ENCODE measurements at places on chromosomes 12 and 14. TPM values are rescaled to one million over a fixed set of nuclear protein-coding genes. Genes with fewer than 3 reads are reported as not detected.

The FOXN4 gene
- not detected for total RNA-seq

DNA sequence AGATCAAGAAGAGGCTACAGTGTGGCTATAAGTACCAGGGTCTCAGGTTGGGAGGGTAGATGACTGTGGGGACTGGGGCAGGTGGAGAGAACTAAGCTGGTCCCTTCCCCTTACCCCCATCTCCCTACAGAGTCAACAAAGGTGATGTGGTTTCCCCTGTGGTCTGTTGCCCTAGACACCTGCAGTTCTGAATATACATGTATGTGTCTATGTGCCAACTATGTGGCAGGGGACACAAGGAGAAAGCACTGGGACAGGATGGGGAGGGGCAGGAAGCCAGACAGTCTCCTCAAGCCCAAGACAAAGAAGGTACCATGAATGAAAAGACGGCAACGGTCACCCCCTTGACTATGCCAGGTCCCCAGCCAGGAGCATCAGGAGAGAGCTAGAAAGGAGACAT lies 4.5 kb upstream of the HDAC7 start:
- no peak for DNase-seq

The BLOC1S1 gene
- total RNA-seq: 187 TPM

DNA sequence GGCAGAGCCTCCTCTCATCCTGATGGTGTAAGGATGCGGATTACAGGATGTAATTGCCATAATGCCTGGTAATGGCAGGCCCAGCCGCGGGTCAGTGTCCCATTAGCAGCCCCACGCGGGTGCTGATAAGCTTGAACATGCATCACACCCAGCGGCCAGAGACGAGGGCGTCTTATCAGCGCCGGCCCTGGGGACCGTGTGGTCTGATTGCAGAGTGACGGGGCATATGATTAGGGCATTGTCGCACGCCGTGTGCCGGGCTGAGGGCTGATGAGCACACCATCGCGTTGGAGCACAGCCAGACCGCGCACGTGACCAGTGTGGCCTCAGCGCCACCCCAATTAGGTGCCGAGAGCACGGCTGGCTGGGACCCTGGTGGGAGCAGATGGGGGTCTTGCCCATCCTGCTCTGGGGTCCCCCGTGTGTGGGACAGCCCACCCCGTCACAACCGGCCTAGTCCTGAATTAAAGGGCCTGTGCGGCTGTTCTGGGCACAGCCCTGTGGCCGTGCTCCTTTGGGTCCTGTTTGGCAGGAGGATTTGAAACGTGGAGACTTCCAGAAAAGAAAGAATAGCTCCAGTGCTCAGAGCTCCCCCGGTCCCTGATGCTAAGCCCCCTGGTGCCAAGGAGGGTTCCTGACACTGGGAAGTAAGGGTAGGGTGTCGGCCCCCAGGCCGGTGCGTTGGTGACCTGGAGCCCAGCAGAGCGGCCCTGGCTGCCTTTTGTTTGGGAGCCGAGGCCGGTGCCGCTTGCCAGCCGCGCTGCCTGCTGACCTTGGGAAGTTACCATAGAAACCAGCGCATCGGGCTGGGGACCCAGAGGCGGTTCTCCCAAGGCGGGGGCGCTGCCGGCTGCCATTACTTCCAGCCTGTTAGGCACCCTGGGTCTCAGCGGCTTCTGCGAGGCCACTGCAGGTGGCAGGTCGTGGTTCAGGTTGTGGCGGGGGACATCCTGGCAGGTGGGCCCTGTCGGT lies 20.7 kb downstream of the KIF26A start:
- DNase-seq: no peak

The C1R gene
- 2.1 TPM for total RNA-seq

The CCDC175 gene
- not detected for total RNA-seq

The TAS2R9 gene
- not detected for total RNA-seq

The MYO1H gene
- total RNA-seq: not detected

GRCh38 chr14:62592877-62593276 lies 452.4 kb downstream of the KCNH5 start:
- no peak for DNase-seq

DNA sequence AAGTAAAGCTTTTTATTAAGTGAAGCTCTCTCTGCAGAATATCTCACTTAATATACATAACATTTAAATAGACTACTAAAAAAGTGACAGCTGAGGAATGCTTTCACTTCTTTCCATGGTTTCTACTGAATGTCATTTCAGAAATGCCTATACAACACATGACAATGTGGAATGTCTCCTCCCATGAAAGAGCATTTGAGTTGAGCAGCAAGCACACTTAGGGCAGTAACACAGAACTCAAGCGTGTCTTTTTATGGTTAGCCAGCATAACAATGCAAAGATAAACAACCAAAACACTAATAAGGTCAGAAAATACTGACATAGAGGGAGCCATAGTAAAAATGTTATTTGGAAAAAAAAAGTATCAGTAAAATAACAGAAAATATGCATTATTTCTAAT lies 9.4 kb downstream of the PPP1R12A start:
- no peak for DNase-seq

Data from epithelial cell of proximal tubule (primary cell).